Right kidney (tissue), 9 donors: ENCODE measurements at places on chromosomes 16 and 17.

GRCh38 chr16:74776926-74777325 is 2.3 kb upstream of the FA2H start:
- DNase-seq: no peak

DNA sequence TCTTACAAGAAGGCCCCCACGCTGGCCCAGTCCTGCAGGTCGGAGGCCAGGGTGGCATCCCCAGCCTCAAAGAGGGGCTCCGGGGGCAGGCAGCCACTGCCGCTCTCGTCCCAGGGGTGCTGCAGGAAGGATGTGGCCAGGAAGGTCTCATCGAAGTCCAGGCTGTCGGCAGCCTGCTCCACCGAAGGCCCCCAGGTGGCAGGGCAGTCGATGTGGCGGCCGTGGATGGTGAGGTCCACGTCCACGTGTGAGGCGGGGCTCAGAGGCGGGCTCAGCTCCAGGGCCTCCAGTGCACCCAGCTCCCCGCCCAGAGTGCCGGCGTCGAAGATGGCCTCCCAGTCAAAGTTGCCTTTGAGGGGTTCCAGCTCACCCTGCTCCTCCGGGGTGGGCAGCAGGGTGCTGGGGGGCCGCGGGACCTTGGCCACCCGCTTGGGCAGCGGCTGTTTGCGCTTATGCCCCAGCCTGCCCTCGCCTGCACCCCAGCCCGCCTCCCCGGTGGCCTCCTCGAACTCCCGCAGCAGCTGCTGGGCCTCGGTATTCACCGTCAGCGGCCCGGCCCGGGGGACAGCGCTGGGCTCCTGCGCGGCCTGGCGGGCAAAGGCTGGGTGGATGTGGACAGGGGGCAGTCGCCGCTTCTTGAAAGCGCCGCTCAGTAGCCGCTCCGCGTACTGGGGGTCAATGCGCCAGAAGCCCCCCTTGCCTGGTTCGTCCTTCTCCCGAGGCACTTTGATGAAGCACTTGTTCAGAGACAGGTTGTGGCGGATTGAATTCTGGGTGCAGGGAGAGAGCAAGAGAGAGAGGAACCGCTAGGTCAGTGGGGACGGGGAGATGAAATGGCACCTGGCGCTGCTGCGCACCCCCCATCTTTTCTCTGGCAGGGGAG is 3.5 kb downstream of the FOXJ1 start:
- DNase-seq: peak; percentile 55

GRCh38 chr16:50861970-50862411 is 120.1 kb downstream of the CYLD start:
- no peak for DNase-seq

GRCh38 chr17:11267999-11268575 is 27.1 kb downstream of the SHISA6 start:
- no peak for DNase-seq

DNA sequence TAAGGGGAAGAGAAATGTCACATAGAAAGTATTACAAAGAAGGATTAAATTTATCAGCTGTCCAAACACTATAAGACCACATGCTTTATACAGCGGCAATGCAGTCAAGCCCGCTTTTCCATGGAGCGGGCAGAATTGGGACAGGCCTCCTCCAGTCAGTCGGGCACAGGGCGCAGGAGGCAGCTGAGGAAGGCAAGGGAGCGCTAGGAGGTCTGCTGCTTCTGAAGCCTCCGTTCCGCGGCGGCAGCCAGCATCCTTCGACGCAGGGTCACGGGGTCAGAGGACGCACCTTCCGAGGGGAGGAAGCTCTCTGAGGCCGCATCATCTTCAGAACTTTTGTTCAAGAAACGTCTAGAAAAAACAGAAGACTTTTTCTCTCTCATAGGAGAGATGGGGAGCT is 62.6 kb downstream of the AMFR start:
- no peak for DNase-seq

DNA sequence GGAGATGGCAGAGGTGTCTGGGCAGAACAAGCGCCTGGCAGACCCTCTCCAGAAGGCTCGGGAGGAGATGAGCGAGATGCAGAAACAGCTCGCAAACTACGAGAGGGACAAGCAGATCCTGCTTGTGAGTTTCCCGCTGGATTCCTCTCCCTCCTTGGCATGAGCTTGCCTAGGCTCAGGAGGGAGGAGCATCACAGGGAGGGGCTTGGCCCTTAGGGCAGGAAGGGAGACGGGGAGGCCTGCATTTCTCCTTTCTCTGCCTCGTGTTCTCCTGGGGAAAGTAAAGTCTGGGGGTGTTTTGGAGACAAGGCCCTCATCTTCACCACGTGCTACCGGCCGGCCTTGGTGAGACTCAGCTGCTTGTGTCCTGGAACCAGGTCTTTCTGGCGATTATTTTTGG is 18.0 kb upstream of the DBNDD1 start:
- DNase-seq: no peak

GRCh38 chr16:30185683-30186421 is 2.5 kb downstream of the CORO1A start:
- no peak for DNase-seq

DNA sequence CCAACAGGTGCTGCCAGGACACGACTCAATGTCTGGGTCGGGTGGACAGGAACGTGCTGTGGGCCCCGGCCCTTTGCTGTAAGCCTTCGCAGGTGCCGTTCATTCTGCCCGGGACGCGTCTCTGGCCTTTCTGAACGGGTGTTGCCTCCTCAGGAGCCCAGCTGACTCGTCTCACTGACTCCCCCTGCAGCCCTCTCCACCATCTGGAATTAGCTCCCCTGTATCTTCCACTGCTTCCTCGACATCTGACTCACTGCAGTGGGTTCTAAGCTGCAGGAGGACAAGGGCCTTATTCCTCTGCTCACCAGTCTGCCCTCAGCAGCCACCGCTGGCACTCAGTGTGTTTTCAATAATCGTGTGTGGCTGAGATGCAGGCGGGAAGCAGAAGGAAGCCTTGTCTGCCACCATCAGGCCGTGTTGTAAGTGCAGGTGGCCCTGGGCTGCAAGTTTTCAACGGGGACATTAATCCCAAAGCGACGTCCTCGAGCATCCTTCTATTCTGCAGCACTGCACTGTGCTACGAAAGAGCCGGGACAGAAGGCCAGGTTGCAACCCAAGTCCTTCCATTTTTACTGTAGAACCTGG is 256.2 kb downstream of the FOXL1 start:
- DNase-seq: no peak

DNA sequence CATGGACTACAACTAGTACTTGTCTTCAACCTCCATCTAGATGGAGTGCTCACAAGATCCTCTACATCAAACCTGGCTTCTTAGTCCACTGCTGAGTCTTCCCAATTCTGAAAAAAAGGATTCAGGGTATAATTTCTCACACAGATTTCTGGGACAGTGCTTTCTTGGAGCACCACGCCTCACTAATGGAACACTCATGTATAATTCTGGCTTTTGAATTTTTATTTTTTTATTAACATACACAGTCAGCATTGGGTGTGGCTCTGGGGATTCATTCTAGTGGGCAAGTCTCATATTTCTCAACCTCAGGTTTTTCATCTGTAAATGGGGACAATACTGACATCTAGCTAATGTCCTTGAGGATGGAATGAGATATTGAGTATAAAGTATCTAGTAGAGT is 696.0 kb downstream of the WWOX start:
- no peak for DNase-seq

- DNase-seq: no peak
Measured at GRCh38 chr16:85911251-85911930, 12.4 kb downstream of the IRF8 start.

- no peak for DNase-seq
Measured at GRCh38 chr16:79420493-79420892, 180.0 kb downstream of the MAF start.

- no peak for DNase-seq
Measured at GRCh38 chr17:81961087-81961511, at the start of gene NOTUM. Gene NOTUM (minus strand): TSS chr17:81961187. CDS start chr17:81960909, 278 bp downstream.

DNA sequence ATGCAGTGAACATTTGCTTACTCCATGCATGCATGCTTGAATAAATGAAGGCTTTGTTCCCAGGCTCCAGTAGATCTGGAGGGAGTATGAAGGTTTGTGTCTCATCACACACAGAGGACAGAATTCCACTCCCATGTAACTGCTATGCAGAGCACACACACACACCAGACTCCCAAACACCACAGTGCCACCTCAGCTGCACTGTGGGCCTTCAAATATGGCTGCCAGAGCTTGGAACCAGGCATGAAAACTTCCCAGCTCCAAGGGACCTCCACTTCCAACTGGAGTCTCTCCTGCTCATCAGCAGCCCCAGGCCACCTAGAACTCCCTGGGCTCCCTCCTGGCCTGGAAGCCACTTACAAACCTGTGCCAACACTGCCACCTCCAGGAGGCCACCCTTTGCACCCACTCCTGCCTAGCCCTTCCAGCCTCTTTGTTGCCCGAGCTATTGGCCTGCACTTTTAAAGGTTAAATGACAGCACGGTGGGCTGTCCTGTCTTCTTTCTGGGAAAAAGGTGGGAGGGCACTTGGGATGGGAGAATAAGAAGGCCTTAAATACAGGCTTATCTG is 151.2 kb downstream of the ZNF423 start:
- DNase-seq: no peak

DNA sequence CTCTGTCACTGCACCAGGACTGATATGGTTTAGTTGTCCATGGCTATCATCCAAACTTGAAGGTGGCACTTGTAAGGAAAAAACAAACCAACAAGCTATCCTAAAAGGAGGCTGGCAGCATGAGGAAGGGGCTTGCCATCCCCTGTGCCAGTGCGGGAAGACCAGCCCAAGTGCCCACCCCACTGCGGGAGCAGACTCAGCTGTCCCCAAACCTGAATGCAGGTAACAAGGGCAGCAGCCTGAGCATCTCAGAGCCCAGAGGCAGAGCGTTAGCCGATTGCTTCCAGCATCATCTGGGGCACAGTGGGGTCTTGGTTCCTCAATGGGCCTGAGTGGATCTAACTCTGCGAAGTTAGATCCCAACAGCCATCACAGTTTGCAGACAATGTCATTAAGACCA is 29.2 kb upstream of the C16orf78 start:
- DNase-seq: no peak

GRCh38 chr17:4249452-4250029 is 14.2 kb downstream of the ANKFY1 start:
- DNase-seq: no peak

DNA sequence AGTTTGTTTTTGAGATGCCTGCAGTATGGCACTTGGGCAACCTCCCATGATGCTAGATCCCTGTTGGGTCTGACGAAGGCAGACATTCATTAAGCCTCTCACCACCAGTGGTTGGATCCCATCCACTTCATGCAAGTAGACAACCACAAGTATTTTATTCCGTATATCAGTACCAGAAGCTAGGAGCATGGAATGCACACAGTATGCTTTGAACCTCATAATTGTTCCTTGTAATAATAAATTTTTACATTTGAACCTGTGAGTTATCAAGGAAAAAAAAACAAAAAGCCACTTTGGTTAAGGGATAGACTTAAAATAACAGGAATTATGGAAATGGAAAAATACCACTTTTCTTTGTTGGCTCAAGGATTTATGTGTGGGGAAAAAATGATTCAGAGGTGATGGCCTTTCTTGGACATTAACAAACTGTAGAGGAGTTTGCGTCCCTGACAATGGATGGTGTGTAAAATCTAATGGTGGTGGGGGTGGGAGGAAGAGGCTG is 107.1 kb upstream of the KCNJ16 start:
- DNase-seq: no peak

GRCh38 chr17:1234455-1234854 is 35.8 kb upstream of the BHLHA9 start:
- no peak for DNase-seq

GRCh38 chr17:8729860-8730259 is 14.8 kb downstream of the CCDC42 start:
- no peak for DNase-seq
